Fibroblast of the conjunctiva (primary cell): ENCODE measurements at places on chromosomes 1 and 21.

DNA sequence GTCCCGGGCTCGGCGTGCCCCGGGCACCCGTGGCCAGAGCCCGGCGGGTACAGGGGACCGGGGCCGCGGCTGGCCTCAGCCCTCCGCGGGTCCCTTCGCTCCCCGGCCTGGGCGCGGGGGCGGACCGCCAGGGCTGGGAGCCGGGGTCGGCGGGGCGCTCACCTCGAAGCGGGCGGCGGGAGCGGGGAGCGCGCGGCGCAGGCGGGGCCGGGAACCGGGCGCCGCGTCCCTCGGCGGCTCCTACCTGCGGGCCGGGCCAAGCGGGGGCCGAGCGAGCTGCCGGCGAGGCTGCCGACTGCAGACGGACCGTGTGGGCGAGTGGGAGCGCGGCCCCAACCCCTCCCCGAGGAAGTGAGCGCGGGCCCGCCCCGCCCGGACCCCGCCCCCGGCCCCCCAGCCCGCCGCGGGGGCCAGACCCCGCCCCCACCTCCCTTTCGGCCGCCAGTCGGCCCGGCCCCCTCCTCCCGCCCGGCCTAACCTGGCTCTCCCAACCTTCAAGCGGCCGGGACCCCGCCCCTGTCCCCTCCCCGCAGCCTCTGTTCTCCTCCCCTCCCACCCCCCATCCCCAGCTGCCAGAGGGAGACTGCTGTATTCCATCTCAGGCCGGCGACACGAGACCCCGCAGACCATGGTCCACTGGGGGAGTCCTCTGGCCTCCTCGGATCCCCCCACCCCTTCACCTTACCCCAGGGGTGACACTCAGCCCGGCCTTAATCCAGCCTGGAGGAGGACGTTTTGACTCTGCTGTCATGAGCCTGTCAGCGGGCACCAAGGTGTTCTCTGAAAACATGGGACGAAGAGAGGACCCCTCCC lies at the start of gene FHL3:
FHL3 (minus strand) TSS at position 320 of the 813 bp plus-strand sequence. CDS start 6,102 bp downstream, outside the sequence.
- DNase-seq, result no peak

- DNase-seq, result no peak
These were observed 340.2 kb upstream of the ADAMTS5 start for GRCh38 chr21:27306791-27307775.

- DNase-seq, result no peak
These were observed 6.3 kb upstream of the CTTNBP2NL start for GRCh38 chr1:112389689-112390088.

GRCh38 chr1:36591278-36591677 lies 108.6 kb upstream of the CSF3R start:
- no peak for DNase-seq
